ENCODE measurements at places on chromosomes 5 and 9.

GRCh38 chr9:28264368-28264767, 691.1 kb upstream of the C9orf72 start:
- DNase-seq = no peak

GRCh38 chr9:79123415-79123814, 448.4 kb upstream of the TLE4 start:
- no peak for DNase-seq

GRCh38 chr5:180133551-180133950, 62.0 kb upstream of the RNF130 start:
- DNase-seq = no peak

DNA sequence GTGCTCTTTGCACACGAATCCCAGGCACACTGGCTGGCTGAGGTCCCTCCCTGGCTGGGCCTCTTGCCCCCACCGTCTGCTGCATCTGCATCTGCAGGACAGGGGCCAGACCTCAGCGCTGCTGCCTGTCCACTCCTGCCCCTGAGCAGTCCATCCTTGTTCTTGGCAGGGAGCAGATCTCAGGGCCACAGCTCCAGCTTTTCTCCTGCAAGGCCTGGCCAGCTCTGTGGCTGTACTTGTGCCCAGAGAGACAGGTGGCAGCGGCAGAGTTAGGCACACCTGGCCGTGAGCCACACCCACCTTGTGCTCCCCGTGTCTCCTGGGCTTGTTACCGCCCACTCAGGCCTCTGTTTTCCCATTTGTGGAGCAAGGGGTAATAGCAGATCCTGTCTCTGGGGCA, 13.9 kb downstream of the NEK6 start:
- DNase-seq = no peak

DNA sequence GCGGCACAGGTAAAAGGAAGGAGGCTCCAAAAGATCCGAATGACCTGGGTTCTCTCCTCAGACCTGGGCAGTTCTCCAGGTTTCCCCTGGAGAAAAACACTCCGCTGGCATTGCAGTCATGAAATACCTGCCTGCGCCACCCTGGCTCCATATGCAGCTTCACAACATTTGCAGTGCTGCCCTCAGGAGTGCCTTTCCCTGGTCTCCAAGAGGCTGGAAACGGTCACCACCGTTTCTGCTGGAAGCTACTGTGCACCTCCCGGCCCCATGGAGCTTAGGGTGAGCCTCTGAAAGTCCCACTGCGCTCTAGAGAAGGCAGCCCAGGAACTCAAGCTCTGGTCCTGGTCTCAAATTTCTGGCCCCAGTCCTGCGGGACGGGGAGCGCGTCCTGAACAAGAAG, 670 bp downstream of the UGT3A1 start:
- DNase-seq = no peak

GRCh38 chr5:135511761-135512575, 23.8 kb downstream of the NEUROG1 start:
- no peak for DNase-seq
